ENCODE measurements at places on chromosomes 2 and 18.

- DNase-seq: no peak
Observed at GRCh38 chr2:149410701-149411484, 80.5 kb downstream of the LYPD6 start.

- no peak for DNase-seq
Observed at GRCh38 chr2:172200495-172201085, 97.9 kb upstream of the DLX2 start.

- DNase-seq: no peak
Observed at GRCh38 chr2:214050731-214051130, 360.1 kb upstream of the VWC2L start.

- DNase-seq: peak; percentile 38
Observed at GRCh38 chr2:23940718-23941620, 706 bp downstream of the UBXN2A start.

DNA sequence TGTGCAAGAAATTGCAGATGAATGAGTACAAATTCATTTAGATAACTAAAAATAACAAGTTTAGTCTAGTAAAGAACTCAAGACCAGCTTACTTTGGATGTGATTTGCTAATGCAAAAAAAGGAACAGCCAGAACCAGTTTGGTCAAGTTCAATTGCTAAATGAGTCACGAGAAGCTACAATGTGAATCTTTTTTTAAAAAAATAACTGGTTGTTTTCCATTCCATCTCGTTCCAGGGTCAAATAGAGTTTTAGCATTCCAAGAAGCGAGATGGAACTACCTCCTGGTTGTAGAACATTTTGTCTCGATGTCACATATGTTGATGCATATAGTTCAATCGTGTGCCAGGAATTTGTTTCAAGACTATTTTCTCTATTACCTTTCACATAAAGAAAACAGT is 65.0 kb upstream of the IKZF2 start:
- no peak for DNase-seq

DNA sequence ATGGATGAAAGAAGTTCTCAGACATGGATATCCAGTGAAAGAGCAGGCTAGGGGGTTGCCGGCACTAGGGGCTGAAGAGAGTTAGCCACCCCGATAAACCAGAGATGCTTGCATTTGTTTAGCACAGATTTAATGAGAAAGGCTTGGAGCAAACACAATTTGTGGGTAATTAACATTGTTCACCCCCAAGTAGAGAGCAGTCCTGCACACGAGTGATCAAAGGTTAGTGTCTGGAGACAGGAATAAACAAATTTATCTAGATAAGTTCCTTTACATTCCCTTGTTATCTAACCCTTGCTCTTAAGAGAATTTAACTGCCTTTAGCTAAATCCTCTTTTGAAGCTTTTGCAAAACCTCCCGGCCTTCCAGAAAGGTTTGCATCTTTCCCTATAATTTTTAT is 23.9 kb downstream of the HTR2B start:
- DNase-seq: no peak

DNA sequence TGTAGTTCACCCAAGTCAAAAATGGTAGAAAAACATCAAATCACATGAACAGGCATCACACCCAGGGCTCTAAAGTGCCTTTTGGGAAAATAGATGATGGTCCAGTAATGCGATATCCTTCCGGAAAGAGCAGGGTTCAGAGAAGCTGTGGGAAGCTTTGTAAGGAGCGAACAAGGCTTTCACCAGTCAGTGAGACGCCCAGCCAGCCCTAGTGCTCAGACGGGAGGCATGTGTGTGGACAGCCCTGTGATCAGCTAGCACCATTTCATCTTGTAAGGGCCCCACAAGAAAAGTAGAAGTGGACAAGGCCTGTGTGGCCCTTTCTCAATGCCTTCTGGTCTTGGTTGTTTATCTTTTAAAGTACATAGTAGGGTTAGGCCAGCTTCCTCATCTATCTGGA is 76.1 kb downstream of the SMIM21 start:
- DNase-seq: no peak

DNA sequence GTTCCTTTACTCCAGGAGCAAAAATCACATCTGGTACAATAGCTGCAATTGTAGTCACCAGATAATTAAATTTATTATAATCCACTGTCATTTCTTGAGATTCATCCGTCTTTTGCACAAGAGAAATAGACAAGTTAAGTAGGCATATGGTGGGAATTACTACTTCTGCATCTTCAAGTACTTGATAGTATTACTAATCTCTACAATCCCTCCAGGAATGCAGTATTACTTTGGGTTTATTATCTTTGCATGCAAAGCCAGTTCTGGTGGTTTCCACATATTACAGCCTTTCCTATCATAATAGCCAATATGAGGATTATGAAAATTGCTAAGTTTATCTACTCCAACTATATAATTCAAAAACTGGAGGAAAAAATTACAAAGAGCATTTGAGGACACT is 254.1 kb downstream of the IKZF2 start:
- no peak for DNase-seq

DNA sequence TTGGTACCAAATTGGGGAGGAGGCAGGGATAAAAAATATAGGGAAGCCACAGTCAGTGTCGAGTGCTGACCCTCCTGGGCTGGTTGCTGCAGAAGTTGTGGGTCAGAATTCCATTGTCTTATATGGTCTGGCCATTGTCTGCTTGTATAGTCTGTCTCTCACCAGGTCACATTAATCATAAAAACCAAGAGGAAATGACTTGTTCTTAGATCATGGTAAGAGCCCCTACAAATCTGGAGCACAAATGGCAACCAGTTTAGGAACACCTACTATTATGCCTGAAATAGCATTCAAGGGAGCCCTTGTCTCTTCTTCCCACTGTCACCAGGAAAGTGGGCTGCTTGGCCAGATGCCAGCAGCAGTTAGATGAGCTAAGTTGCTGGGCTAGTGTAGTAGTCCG is 119.7 kb upstream of the RMP24 start:
- no peak for DNase-seq

DNA sequence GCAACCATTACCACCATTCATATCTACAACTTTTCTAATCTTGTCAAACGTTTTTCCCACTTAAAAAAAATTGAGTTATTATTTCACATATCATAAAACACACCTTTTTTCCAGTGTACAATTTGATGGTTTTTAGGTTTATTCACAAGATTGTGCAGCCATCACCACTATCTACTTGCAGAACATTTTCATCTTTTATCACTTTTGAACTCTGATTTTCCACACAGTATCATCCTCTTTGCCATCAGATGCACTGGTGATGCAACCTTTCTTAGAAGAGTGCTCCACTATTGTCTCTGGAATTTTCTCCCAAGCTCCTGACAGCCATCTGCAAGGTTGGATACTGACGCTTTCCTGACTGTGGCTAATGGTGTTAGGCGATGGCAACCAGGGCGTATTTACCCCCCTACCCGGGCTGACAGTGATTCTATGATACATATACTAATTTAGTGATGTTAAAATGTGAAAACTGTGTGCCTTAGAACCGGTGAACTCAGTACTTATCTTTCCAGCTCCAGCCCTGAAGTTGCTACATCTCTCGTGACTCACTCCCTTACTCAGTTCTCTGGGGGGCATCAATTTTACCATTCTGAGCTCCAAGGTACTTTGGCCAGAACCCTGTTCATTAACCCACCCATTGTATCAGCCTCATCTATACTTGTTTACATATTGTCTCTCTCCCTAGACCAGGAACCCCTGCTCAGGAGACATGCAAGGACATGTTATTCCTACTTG is 105.4 kb upstream of the SPRED2 start:
- no peak for DNase-seq

- DNase-seq: no peak
Observed at GRCh38 chr2:105756435-105756834, 11.7 kb downstream of the NCK2 start.

DNA sequence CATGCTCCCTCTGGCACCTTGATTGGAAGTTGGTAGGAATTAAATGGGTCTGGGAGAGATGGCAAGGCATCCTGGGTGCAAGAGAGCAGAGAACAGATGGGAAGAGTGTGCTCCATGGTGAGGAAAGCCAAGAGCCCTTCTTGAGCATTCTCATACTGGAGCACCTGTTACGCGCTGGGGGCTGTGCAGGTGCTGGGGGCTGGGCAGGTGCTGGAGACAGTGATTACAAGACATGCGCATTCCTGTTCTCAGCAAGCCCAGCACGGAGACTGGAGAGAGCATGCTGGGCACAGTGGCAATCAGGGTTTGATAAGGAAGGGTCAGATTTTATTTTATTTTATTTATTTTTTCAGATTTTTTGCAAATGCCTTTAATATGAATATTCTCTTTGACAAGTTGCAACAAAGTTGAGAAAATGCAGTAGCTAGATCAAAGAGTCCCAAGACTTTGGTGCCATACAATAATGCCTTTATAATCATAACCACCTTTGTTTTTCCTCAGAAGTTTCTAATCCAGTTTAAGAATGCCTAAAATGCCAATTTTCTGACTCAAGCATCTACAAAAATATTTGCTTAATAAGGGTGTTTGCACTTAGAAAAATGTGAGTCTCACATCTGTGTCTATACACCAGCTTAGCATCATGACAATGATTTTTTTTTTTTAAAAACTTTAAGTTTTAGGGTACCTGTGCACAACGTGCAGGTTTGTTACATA is 193.3 kb downstream of the RNF152 start:
- no peak for DNase-seq

GRCh38 chr2:177338177-177338721 is 54.3 kb upstream of the AGPS start:
- no peak for DNase-seq

All from CD4-positive, alpha-beta T cell treated with Interleukin-1 beta for 1 hour (primary cell).